Fibroblast of skin of right quadriceps (primary cell): ENCODE measurements at places on chromosomes 12 and 14.
A peak's percentile ranks its signal among the peaks of the same experiment; 100 is the strongest.

DNA sequence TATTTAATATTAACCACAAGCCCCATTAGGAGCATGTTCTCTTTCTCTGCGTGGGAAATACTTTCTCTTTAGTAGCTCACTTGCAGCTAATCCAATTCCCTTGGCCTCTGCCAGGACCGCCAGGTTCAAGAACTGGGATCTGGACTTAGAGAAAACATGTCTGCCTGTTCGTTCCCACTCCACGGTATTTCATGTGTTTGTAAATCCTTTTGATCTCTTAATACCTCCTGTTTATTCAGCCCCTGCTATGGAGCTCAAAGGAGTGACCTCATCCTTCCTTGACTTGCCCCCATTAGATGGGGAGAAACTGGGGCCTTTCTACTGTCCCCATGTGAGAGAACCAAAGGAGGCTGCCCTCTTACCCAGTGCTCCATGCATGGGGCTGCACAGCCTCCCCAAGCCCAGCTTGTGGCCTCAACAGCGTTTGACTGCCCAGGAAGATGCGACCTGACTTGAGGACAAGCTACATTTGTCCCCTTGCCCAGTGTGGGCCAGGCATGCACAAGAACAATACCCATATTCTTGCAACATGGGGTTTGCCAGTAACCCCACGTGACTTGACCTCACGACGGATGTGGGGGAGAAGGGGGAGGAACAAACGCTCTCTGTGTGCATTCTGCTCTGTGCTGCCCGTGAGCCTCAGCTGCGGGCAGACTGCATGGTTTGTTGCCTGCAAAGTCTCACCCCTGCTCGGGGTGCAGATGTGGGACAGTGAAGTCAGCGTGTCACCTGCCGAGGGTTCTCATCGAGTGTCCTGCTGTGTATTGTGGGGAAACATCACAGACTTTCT, 30.3 kb downstream of the CD9 start:
- DNase-seq: peak; percentile 59

DNA sequence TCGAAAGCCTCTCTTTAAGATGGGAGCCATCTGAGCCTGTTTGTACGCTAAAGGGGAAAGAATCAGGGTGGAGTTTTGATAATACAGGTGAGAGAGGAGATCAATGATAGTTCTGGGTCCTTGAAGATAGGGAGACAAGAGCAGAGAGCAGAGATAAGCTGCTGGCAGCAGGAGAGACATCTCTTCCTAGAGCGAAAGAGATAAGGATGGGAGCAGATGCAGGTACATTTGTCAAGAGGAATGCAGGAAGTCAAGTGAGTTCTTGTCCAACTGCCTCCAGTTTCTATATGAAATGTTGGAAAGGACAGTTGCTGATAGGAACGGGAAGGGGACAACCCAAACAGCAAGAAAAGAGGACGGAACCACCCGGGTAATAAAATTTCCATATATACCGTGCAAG, 24.7 kb upstream of the HIF1A start:
- no peak for DNase-seq

- DNase-seq: no peak
Observed at GRCh38 chr12:49923035-49923644, 19.4 kb upstream of the FAIM2 start.

DNA sequence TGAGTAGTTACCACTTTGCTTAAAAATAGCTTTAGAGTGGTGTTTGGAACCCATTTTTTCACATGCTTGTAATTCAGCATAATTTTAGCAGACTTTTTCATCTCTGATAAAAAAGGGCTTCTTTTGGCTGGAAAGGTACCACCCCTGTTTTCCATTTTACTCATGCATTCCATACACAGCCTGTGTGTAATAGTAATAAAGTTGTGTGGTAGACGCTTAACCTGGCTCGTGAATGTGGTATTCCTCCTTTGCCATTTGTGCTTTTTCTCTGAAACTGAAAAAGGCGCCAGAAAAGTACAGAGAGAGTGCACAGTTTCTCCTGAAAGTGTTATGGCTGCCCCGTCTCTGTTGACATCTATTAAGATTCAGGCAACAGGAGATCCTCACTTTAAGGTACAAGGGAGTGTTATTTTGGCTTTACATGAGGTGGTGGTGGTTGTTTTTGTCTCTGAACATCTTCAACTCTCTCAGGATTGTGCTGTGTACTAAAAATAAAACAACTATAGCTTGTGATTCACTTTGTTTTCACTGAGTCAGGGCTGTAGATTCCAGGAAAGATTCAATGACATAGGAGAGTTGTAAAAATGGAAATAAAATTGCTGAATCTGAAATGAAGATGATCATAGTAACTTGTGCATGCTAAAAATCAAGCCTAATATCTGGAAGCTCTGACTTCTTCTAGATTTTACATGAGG, 45.6 kb upstream of the MIS18BP1 start:
- DNase-seq: no peak

DNA sequence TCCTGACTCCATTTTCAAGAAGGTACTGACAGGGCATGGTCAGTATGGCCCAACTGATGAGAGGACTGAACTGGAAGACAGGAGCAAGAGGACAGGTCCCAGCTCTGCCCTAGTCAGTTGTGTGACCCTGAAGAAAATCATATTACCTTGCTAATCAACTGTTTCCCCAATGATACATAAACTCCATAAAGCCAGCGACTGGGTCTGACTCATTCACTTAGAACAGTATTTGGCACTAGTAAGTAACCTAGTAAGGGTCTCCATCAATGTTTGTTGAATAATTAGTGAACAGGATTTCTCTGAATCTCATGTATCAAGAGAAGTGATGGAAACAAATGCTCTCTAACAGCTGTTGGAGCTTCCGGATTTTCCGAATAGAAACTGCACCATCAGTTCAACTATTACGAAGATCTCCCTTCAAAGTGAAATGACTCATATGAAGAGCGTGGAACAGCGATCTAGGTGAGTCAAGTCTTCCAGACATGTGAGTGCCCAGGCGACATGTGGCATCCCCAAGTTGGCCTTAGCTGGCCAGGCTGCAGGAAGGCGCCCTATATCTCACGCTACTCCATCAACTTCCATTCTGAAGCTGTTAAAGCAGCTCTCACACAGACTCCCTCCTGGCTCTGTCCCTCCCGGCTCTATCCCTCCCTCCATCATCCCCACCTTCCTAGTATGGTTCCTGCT, 94.5 kb downstream of the TTC7B start:
- DNase-seq: peak; percentile 12

DNA sequence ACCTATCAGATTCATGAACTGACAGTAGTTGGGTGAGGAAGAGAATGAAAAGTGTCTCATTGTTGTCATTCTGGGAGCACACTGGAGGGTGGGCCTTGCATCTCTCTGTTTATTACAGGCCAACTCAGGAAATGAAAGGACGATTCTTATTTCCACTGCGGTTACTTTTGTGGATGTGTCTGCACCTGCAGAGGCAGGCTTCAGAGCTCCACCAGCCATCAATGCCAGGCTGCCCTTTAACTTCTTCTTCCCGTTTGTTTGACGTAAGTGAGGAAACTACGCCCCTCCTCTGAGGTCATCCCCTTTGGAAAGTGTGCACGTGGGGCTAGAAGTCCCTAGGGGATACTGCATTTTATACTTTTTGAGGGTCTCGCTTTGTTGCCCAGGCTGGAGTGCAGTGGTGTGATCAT, 33.7 kb downstream of the TCTN1 start:
- DNase-seq: no peak

- peak; percentile 61 for DNase-seq
Observed at GRCh38 chr12:104181313-104181712, 34.3 kb upstream of the TXNRD1 start.

- DNase-seq: no peak
Observed at GRCh38 chr12:85393606-85394005, 113.6 kb downstream of the ALX1 start.

DNA sequence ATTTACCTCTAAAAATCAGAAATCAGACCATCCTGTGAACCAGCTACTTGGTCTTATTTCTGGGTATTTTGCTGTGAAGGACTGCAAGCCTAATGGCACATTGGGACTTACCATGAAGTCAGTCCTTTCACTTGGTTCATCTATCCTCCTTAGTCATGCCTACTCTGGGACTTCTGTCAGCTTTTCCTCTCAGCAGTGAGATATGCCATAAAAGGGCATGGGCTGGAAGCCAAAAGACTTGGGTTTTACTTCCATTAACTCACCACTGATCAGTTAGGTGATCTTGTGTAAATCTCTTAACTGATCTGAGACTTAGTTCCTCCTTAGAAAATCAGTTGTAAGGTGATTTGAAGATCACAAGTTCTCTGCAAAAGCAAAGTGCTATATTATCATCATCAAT, 116.5 kb downstream of the PAH start:
- no peak for DNase-seq

GRCh38 chr12:15863984-15864383, 18.2 kb upstream of the STRAP start:
- DNase-seq: no peak

GRCh38 chr12:7951671-7952070, 15.7 kb upstream of the SLC2A3 start:
- peak; percentile 43 for DNase-seq

DNA sequence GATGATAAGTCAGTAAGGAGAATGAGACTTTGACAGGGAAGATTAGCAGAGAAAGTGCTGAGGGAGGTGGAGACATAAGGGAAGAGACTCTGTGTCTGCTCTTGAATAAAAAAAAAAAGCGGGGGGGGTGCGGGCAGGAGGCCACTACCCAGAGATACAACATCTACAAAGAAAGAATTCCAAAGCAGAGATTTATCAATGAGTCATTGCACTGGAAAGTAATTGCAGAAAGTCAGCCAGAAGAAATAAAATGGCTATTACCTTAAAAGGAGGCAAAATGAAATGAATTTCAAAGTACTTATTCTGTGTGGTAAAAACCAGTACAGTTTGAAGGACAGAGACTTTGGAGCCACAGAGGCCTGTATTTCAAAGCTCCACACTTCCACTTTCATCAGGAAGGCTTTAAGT, 267.1 kb upstream of the PRKD1 start:
- DNase-seq: peak; percentile 97

- DNase-seq: no peak
Observed at GRCh38 chr12:6612652-6613014, 5.5 kb upstream of the CHD4 start.

GRCh38 chr14:74346341-74346740, 1.9 kb upstream of the VRTN start:
- DNase-seq: no peak

GRCh38 chr12:40788276-40788675, 96.0 kb downstream of the CNTN1 start:
- no peak for DNase-seq

DNA sequence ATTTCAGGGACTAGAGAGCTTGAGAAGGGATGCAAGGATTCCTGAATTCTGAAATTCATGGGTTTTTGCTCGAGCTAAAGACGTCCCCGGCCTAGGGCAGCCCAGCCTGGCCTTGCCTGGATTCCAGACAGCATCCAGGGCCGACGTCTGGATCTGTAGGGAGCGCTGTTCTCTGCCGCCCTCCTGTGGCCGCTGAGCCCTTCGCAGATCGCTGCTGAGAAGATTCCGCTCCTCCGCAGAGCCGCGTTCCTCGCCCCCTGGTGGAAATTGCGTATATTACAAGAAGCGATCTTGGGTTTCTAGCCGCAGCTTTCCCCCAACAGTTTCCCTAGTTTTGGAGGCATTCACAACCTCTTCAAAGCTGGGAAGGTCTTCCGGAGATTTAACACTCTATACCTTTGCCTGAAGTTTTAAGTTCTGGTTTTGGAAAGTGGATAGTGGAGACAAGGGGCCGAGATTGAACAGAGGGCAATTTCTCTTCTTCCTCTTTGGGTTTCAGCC, 5.1 kb downstream of the CISTR start:
- peak; percentile 84 for DNase-seq

GRCh38 chr14:37816135-37816534, 220.7 kb downstream of the TTC6 start:
- DNase-seq: no peak

- no peak for DNase-seq
Observed at GRCh38 chr12:111590552-111590951, 8.6 kb downstream of the ATXN2 start.

DNA sequence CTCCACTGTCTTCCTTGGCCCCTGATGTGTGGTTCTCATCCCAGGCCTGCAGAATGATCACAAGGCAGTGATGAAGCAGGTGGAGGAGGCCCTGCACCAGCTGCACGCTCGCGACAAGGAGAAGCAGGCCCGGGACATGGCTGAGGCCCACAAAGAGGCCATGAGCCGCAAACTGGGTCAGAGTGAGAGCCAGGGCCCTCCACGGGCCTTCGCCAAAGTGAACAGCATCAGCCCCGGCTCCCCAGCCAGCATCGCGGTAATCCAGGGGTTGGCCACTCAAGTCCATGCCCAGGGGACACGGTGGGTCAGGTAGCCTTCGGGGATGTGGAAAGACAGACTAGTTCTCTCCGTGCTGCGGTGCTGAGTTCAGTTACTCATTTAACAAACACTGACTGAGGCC, 11.0 kb downstream of the PSMD9 start:
- DNase-seq: no peak

GRCh38 chr14:69695322-69696203, 71.4 kb upstream of the SRSF5 start:
- DNase-seq: peak; percentile 38

GRCh38 chr12:95571369-95571768, 20.1 kb upstream of the USP44 start:
- DNase-seq: no peak

- DNase-seq: peak; percentile 32
Observed at GRCh38 chr12:68613209-68613904, 2.7 kb downstream of the RAP1B start.

- no peak for DNase-seq
Observed at GRCh38 chr12:45816652-45817051, 87.1 kb downstream of the ARID2 start.

GRCh38 chr14:49363821-49364751, 222.1 kb downstream of the RPS29 start:
- no peak for DNase-seq

- DNase-seq: peak; percentile 17
Observed at GRCh38 chr12:58731096-58731495, 189.2 kb downstream of the LRIG3 start.

DNA sequence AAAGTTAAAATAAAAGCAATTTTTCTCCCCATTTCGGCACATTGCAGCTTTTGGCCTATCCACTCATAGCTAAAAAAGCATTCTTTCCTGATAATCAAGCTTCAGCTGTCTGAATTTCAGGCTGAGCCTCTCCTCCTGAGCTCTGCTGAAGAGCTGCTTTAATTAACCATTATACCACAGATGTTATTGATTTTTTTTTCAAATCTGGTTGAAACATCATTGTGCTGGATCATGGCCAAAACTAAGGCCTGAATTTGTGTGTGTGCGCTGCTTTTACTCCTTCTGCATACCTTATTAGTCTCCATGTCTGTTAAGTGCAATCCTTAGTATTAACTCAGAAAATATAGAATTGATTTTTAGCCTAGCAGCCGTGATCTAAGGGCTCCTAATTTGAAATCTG, 52.3 kb downstream of the MBIP start:
- DNase-seq: no peak

GRCh38 chr12:132150780-132151144, 6.5 kb downstream of the NOC4L start:
- DNase-seq: no peak

- no peak for DNase-seq
Observed at GRCh38 chr12:91271185-91271584, 88.6 kb upstream of the DCN start.

GRCh38 chr12:118964988-118965387, 16.4 kb upstream of the SRRM4 start:
- DNase-seq: no peak

- DNase-seq: no peak
Observed at GRCh38 chr14:23299986-23300686, 2.5 kb downstream of the PPP1R3E start.
